CD4-positive, alpha-beta T cell treated with Interferon alpha-2 for 1 hour (primary cell): ENCODE measurements at places on chromosomes 1 and 21.
A peak's percentile ranks its signal among the peaks of the same experiment; 100 is the strongest.

GRCh38 chr1:76510672-76511557, 356.4 kb upstream of the ST6GALNAC5 start:
- DNase-seq, result no peak

- no peak for DNase-seq
Observed at GRCh38 chr1:194755241-194755994, 1569.0 kb upstream of the B3GALT2 start.

- no peak for DNase-seq
Observed at GRCh38 chr1:10114746-10115145, 82.0 kb downstream of the UBE4B start.

GRCh38 chr1:238257018-238257621, 366.4 kb upstream of the ZP4 start:
- DNase-seq, result no peak

DNA sequence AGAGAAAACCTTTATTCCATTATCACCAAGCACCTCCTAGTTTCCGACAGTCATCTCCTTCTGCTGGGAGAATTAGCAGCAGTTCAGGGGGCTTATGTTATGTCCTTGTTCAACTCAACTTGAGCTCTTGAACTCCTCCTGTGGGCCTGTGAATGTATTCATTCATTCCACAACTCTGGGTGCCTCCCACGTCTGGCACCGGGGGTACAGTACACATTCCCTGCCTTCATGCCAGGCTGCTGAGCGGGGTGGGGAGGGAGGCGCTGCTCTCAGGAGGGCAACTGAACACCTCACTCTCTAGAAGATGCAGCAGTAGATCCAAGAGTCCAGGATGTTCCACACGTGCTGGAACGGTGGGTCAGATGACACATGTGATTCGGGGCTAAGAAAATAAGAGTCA, 4.3 kb upstream of the MX2 start:
- no peak for DNase-seq

DNA sequence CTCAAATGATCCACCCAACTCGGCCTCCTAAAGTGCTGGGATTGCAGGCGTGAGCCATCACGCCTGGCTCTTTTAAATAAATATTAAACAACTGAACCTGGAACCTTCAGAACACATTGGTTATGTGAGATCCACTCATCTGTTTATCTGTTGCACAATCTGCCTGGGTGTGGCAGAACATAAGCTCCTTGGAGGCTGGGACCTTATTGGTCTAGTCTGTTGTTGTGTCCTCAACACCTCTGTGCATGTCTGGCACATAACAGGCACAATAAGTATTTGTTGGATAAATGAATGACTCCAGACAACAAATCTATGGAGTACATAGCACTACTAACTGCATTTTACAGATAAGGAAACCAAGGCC, 4.1 kb upstream of the NBL1 start:
- no peak for DNase-seq

DNA sequence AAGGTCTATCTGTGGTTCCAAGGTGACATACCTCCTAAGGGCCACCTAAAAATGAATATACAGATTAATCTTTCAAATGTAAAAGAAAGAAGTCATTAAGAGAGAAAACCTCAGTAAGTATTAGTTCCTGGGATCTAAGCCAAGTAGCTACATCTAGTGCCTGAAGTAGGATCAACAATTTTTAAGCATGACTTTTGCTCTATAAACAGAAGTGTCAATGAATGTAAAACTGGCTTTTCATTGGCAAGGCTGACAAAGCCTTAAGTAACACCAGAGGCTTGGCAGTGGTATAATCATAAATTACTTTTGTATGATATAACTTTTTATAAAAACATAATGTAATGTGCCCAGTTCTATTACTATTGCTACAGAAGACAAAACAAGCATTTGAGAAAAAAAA, 12.2 kb upstream of the ACADM start:
- no peak for DNase-seq

- no peak for DNase-seq
Observed at GRCh38 chr1:4033713-4034112, 133.6 kb upstream of the C1orf174 start.

DNA sequence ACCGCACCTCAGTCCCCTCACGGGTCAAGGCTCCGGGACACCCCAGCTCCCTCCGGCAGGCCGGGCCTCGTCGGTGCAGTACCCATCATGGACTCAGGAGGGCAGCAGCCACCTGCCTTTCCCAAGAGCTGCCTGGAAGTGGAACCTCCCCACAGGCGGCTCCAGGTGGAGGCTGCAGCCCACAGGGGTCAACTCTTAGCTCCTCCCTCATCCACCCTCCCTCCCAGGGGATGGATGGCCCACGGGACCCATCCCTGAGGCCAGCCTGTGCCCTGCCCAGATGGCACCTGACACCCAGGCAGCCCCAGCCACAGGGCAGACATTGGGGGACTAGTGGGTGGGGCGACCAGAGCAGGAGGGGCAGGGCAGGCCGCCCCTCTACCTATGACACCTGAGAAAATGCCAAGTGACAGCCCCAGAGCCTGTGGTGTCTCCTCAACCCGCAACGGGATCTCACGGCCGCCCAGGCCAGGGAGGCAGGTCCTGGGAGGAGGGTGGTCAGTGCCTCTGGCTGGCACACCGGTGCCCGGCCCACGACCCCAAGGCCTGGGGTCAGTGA, 1.2 kb upstream of the ARHGEF16 start:
- peak; percentile 59 for DNase-seq

DNA sequence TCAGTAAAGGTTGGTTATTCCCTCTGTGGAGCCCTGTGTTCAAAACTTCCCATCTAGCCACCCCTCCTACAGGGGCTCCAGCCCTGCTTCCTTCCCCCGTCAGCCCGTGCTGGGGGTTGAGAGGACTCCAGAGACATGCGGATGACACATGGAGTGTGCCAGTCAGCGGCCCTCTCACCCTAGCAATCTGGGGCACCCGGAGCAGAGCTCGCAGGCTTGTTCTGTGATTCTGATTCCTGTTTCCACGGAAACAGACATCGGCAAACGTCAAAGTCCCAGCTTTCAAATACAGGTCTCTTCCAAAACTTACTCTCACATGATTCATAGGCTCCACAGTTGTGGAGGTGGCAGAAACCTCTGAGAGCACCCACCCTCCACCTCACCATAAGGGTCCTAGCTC, 9.8 kb upstream of the SSBP3 start:
- DNase-seq, result no peak

GRCh38 chr1:60280819-60281218, 207.2 kb upstream of the C1orf87 start:
- DNase-seq, result no peak

DNA sequence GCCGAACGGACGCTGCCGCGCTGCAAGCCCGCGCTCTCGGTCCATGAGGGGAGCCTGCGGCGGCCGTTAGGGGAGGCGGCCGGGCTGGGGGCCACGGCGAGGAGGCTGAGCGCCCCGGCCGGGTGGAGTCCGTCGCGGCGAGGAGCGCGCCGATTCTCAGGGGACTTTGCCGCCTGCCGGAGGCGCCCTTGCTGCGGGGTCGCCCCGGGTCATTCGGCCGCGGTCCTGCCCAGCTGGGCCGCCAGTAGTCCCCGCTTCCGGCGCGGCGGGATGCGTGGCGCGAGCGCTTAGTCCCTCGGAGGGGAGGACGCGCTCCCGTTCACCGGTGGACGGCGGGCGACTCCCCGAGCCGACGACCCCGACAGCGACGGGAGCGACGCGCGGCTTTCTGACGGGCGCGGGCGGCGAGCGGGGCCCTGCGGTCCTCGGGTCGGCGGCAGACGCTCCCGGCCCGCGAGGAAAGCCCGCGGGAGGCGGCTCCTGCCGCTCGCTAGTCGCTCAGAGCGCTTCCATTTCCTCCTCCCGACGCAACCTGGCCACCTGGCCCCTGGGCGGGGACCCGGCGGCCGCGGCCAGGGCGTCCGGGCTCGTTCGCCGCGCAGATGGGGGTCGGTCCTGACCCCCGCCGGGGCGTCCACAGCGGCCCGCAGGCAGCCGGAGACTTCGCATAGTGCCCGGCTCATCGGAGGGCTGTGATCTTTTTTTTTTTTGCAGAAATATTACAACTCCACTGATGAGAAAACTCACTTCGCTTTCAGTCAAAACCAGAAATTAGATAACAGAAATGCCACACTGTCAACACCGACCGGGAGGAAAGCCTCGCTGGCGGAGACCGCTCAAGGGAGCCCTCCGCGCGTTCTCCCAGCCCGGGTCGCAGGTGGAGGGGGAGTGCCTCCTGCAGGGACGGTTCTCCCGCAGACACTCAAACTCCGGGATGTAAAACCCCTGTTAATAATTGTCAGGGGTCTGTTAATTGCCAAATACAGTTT, 641 bp upstream of the ZBTB21 start:
- DNase-seq, result peak; percentile 33

GRCh38 chr1:212301580-212301979, 16.4 kb downstream of the PPP2R5A start:
- no peak for DNase-seq

- peak; percentile 55 for DNase-seq
Observed at GRCh38 chr1:40312238-40313205, 4.6 kb downstream of the COL9A2 start.

GRCh38 chr1:39326836-39327235, 122.3 kb downstream of the MACF1 start:
- DNase-seq, result no peak

- DNase-seq, result peak; percentile 29
Observed at GRCh38 chr1:11295905-11296304, 22.9 kb downstream of the UBIAD1 start.

DNA sequence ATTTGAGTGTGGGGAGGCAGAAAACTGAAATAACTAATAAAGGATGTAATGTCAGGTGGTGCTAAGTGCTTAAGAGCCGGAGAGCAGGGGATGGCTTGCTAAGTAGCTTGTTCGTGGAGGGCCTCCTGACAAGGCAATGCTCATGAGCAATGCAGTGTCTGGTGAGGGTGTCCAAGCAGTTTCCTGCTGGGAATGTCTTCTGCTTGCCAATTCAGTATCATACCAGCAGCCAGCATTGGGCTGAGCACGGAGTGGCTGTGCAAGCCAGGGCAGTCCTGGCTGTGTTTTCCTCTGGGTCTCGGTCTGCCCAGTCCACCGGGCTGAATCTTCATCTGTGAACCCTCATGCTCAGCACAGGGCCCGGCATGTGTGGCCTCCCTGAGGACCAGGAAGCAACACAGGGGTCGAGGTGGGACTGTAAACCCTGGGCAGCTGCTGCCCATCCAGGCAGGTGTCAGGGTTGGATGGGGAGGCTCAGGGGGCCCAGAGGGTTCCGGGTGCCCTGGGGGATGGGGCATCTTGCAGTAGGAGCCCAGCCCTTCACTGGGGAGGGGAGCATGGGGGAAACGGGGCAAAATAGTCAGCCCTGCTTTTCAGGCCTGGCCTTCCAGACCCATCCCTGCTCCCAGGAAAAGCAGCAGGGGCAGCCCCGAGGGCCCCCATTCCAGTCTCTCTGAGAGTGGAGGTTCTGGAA, 27.5 kb downstream of the EDN2 start:
- DNase-seq, result no peak

DNA sequence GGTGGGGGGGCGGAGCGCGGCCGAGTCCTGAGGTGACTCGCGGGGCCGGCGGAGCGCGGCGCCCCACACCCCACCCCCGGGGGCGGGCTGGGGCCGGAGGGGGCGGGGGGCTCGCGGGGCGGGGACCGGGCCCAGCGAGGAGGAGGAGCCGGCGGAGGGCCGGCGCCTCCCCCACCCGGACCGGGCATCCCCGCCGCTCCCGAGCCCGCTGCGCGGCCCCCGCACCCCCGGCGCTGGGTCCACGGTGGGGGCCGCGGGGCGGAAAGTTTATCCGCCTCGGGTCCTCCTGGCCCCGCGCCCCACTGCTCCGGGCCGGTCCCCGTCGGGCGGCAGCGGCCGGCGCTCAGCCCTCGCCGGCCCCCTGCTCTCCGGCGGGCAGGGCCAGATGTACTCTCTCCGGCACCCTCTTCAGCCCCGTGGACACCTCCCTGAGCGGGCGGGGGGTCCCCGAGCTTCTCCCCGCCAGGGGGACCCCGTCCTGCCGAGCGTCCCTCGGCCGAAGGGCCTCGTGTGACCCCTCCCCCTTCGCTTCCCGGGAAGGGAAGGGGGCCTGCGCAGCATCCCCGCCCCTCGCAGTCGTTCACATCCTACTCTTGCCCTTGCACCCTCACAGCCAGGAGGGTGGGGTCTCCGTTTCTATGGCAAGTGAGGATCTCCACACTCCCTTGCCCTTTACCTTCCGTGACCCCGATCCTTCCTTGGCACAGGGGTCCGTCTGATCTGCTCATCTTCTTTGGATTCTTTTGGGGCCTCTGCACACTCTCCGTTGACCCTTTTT, 663 bp downstream of the CAMTA1 start:
- DNase-seq, result peak; percentile 30

DNA sequence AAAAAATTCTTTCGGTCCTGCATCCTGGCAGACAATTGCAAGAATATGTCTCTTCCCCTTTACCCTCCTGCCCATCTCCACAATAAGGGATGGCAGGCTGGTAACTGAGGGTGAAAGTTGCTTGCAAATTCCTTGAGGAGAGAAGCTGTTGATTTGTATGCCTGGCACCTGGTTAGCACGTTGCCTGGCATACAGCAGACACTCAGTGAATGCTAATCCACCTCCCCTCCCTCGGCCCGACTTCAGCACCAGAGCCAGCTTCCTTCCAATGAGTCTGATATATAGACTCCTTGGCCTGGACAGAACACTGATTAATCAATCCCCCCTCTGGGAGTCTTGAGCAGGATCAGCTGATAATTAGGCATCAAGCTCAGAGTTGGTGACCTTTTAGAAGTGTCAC, 39.1 kb downstream of the KCNC4 start:
- no peak for DNase-seq

DNA sequence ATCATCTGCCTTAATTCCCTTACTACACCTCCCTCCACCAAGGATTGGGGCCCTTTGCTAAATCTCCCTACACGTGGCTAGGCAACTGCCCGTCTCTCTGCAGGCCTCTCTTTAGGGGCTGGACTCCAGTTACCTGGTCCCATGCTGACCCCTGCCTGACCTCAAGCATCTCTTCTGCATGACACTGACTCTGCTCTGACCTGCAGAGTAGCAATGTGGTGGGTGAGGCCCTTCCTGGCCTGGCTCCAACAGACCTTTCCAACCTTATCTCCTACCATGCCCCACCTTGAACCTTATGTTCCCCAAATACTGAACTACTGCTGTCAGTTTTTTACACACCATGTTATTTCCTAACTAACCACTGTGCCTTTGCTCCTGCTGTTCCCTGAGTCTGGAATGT, 45.9 kb upstream of the EPS15 start:
- no peak for DNase-seq

DNA sequence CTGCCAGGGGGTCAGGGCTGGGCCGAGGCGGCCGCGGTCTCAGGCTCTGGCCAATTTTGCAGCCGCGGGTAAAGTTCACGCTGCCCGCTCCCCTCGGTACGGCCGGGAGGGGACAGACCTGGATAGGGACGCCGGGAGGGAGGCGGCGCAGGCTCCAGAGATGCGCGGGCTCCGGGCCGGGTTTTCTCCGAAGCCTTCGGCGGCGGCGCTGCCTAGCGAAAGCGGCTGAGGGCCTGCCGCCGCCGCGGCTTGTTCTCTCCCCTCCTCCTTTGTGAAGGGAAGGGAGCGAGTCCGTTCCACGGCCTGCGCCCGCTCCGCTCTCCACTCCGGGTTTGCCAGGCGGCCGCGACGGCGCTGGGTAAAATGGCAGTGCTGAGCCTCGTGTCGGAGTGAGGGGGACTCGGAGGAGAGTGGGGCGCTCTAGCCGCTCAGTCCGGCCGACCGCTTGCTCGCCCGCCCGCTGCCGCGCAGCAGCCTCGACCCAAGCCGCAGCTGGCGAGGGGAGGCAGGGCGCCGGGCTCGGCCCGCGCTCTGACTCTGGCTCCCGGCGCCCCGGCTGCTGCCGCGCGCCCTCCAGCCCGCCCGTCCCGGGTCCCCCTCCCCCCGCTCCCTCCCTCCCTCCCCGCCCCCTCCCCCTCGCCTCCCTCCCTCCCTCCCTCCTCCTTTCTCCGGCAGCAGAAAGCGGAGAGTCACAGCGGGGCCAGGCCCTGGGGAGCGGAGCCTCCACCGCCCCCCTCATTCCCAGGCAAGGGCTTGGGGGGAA, at the start of gene ARID1A:
Gene ARID1A, plus strand, starts transcription at position 660 of the 763 bp plus-strand sequence. CDS start 389 bp downstream, outside the sequence.
- DNase-seq, result peak; percentile 96

GRCh38 chr1:6258675-6259074, 2.2 kb downstream of the GPR153 start:
- DNase-seq, result no peak
